GM13976 (cell line): ENCODE measurements at places on chromosomes 11 and 22.

GRCh38 chr11:59891781-59892181 is 13.2 kb downstream of the OOSP3 start:
- no peak for DNase-seq

- DNase-seq: no peak
Observed at GRCh38 chr11:44178381-44178780, 82.9 kb downstream of the EXT2 start.

DNA sequence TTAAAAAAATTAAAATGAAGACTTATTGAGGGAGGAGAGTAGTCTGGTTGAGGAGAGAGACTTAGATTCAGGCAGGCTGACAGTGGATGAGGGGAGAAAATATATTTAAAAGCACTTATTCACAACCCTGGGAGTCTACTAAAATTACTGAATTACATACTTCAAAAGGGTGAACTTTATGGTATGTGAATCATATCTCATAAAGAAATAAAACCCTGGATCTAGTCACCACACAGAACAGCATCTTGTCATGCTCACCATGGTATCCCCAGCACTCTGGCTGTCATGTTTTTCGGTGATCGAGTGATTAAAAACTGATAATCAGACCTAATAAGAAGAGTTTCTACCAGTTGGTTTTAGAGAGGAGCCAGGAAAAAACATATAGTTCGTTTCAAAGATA is 11.0 kb downstream of the TEAD1 start:
- DNase-seq: no peak

DNA sequence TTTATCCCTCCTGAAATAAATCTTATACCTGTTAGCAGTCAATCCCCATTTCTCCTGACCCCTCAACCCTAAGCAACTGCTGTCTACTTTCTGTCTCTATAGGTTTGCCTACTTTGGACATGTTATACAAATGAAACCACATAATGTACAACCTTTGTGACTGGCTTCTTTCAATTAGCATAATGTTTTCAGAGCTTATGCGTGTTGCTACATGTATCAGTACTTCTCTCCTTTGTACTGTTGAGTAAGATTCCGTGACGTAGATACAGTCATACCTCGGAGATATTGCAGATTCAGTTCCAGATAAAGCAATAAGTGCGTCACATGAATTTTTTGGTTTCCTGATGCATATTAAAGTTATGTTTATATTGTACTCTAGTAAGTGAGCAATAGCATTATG is 127.3 kb downstream of the MORC2 start:
- DNase-seq: no peak

DNA sequence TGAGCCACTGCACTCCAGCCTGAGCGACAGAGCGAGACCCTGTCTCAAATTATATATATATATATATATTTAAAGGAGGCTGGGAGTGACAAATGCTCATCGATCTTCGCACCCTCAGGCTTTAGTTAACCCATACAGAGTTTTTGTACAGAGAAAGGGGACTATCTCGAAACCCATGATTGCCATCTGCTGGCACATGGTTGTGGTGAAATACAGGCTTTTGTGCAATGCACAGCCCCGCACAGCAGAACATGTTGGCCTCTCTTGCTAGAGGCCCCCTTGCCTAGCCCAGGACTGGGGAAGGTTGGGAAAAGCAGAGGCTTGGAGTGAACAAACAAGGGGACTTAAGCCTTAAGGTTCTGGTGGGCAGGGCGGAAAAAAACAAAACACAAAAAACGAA is 3.6 kb downstream of the MYBPC3 start:
- no peak for DNase-seq

GRCh38 chr11:93718057-93718563 is 23.2 kb downstream of the TAF1D start:
- DNase-seq: peak; percentile 43

DNA sequence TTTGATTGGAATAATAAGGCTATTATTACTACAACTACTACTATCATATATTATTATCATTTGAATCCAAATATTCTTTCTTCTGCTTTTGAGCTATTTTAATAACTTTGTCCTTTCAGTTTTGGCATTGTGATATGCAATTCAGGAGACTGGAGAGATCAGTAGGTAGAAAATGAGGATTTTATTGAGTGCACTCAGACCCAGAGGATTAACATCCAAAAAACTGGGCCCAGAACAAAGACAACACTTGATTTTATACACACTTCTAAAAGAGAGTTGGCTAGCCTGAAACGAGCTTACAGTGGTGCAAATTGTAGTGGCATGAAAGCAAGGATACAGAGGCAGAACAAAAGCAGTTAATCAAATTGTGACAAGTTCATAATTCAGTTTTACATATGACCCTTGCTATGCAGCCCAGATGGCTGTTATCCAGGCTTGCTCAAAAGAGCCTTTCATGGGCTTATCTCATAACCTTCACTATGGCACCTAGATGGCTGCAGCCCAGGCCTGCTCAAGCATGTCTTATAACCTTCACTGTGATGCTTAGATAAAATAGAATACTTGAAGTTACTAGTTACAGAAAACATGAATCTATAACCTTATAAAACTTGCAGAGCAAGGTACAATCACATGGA is 796.3 kb upstream of the RAG2 start:
- DNase-seq: no peak

DNA sequence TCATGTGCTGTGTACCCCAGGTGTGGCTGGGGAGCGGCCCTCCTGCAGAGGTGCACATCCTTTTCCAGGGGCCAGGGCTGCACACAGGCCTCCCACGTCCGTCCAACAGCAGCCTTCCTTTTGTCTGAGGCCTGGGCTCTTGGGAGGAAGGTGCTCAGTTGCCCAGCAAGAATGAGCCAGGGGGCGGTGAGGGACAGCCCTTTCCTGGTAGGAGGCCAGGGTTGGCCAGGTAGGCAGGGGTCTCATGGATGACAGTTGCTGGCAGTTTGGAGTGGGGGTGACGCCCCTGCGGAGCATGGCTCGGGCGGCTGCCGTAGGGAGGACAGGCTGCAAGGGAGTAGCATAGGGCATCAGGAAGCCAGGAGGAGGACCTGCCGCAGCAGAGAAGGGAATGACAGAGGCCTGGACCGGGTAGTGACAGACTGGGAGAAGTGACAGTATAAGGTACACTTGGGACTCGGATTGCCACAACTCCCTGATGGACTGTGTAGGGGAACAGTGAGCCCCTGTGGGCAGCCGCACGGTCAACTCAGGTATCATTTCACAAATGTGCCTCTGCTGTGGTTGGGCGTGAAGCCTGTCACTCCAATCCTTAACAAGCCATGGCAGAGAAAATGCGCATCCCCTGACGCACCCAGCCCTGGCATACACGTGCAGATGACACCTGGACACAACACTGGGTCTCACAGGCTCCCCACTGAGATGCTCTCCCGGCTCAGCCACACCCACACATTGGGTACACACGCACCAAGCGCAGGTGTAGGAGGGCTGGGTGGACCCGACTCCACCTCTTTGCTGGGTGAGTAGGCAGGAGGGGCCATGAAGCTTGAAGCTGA is 79.7 kb downstream of the DGCR2 start:
- DNase-seq: no peak

- no peak for DNase-seq
Observed at GRCh38 chr22:46360891-46361290, 25.4 kb downstream of the TRMU start.

GRCh38 chr22:40368836-40369235 is 1.6 kb upstream of the SGSM3 start:
- DNase-seq: no peak

GRCh38 chr11:60786811-60787567 is 1.9 kb downstream of the MS4A10 start:
- no peak for DNase-seq

DNA sequence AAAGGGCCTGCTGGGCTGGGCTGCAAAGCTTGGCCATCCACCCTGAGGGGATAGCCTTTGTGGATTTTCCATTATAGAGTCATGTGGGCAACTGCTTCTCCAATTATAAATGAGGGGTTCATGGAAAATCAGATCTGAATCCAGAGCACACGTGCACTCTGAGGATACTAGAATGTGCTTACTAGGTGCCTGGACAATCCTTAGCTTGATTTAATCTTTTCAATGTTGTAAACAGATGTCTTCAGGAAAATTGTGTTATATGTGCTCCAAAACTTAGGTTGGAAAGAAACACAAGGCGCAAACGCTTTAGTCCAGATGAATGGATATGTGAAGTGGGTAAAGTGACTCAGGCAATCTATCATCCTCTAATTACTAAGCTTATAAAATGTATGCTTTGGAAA is 92.0 kb downstream of the SLC17A6 start:
- DNase-seq: no peak
